ENCODE measurements at places on chromosomes 1 and 21.

DNA sequence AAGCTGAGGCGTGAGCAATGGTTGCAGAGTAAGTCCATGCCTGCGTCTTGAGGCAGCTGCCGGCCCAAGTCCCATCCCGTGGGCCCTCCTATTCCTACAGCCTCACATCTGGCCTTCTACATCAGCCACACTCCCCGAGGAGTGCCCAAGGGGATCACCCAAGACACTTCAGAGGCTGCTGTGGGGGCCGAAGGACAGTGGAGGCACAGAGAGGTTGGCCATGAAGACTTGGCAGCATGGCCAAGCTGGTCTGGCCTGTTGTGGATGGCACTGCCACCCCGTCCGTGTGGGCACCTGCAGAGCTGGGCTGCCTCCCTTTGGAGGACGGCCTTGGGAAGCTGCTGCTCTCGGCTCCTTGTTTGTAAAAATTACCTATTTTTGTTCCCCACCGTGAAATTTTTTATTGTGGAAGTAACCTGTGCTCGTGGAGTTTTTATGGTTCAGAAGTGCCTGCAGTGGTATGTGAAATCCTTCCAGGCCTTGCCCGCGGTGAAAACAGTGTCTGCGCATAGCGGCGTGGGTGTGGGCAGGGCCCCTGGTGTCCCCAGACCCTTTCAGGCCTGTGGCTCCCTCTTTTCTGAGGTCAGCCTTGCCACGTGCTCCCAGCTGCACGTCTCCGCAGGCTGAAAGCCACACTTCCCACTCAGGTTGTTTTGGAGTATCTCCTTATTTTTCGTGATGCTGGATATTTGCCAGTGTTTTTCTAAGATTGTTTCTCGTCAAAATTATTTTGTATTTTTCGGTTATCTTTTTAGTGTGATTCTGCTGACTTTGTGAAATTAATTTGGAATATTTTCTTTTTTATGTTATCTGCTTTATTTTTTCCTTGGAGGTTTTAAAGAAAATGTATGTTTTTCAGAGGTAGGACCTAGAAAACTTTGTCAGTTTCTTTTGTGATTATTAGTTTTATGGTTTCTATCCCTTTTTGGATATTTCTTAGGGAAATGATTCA is 20.6 kb downstream of the SLX9 start:
- no peak for DNase-seq

DNA sequence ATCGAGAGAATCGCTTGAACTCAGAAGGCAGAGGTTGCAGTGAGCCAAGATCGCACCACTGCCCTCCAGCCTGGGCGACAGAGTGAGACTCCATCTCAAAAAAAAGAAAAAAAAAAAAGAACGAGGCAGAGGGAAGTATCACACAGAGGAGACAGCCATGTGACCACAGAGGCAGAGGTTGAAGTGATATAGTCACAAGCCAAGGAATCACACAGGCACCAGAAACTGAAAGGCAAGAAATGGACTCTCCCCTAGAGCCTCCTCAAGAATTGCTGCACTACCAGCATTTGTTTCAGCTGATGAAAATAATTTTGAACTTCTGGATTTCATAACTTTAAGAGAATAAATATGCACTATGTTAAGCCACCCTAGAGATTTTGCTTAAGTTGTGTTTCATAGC is 459.6 kb downstream of the PTPRC start:
- no peak for DNase-seq

DNA sequence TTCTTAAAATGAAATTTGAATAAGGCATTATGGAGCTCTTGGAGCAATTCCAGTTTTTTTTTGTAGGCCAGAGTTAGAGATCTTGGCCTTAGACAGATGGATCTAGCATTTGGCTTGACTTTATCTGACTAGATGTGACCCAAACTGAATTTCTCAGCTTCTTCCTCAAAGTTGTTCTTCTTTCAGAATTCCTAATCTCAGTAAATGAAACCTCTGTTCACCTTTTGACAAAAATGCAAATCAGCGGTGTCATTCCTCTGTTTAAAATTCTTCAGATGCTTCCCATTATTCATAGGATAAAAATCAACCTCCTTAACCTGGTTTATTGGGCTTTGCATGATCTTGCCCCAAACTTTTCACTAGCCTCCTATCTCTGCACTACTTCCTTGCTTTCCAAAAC is 177.6 kb downstream of the RASAL2 start:
- no peak for DNase-seq

GRCh38 chr1:240030236-240030635 is 61.4 kb upstream of the FMN2 start:
- no peak for DNase-seq

GRCh38 chr21:46195595-46196195 is 11.4 kb upstream of the SPATC1L start:
- no peak for DNase-seq

GRCh38 chr1:18618546-18619466 is 11.8 kb upstream of the PAX7 start:
- no peak for DNase-seq

DNA sequence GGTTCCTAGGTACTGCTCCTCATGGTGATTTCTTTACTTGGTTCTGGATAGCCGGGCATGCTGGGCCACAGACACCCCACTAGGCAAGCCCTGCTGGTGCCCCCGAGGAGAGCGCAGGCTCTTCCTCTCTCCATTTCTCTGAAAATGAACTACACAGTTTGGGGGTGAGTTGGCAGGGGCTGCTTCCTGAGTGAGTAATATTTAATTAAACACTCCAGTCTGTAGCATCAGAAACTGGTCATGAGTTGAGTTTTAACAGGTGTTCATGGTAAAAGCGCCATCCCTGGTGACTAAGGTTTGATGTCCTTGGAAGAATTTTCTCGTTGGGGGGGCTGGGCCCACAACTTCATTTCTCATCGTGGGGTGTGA is 1.7 kb downstream of the SPSB1 start:
- DNase-seq, result no peak

GRCh38 chr1:238681021-238681420 is 705.3 kb upstream of the CHRM3 start:
- no peak for DNase-seq

- no peak for DNase-seq
Observed at GRCh38 chr1:180961622-180962021, 48.9 kb downstream of the KIAA1614 start.

GRCh38 chr1:84267476-84267875 is 34.0 kb upstream of the SAMD13 start:
- no peak for DNase-seq

DNA sequence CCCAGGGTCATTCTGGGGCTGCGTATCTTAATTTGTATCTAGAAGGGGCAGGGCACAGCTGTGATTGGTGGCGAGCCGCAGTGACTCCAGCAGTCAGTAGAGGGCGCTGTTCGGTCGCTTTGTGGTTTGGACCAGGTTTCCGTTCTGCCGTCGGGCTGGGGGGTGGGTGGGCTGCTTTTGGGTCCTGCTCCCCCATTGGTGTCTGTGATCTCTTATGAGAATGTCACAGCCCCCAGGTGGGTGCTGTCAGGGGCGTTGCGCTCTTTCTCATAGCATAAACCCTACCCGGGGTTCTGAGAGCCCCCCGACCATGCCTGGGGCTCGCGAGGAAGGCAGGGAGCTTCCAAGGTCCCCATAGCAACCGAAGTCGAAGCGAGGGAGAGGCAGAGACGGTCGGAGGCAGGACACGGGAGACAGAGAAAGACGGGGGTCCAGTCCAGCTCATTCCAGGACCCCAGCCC is 5.4 kb downstream of the TFF3 start:
- peak; percentile 68 for DNase-seq

DNA sequence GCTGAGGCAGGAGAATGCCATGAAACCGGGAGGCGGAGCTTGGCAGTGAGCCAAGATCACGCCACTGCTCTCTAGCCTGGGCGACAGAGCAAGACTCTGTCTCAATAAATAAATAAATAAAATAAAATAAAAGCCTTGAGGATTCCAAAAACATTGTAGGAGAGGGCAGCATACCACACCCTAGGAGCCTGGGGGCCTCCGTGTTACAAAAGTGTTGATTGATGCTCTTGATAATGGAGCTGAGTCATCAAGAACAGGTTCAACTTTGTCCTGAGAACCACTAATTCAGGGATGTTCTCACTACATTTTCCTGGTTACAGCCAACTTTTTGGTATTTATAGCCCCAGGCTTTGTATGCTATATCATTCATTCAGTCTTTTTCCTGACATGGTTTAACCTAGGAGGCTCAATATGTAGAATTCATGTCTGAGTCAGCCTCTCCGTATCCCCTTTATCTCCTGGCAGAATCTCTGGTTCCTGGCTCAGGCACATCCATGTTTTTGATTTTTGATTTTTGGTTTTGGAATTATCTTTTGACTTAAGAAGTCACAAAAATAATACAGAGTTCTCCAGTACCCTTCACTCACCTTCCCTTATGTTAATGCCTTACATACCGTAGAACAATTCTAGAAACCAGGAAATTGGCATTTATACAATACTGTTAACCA is 69.4 kb downstream of the LRRC8D start:
- no peak for DNase-seq

DNA sequence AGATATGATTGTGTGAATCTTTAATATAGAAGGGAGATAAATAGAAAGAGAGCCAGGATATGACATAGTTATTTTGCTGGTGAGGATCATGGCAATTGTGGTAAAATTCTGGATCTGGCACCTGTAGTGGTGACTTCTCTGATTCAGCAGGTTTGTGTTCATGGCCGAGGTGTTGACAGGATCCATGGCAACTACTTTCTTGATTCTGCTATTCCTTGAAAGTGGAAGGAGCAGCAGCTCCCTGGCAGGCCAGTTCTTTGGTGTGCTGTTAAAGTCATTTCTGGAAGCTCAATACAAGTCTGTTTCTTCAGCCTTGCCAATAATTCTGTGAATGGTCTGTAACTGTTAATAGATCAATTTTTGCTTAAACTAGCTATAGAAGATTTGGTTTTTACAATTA is 33.4 kb downstream of the RGS4 start:
- DNase-seq, result no peak
